ENCODE measurements at places on chromosomes 12 and 14. TPM values are rescaled to one million over a fixed set of nuclear protein-coding genes. Genes with fewer than 3 reads are reported as not detected.

MYF5 gene
- total RNA-seq, result not detected

MEG3 gene
- total RNA-seq, result 95.0 TPM

ACSS3 gene
- 32.9 TPM for total RNA-seq

VPS33A gene
- total RNA-seq, result 18.2 TPM

ACSM4 gene
- not detected for total RNA-seq

SCN8A gene
- total RNA-seq, result 12.8 TPM

PRR13 gene
- total RNA-seq, result 48.1 TPM

AKAP6 gene
- total RNA-seq, result 10.9 TPM

C14orf93 gene
- 10.5 TPM for total RNA-seq

BRMS1L gene
- 3.9 TPM for total RNA-seq

RNF212B gene
- total RNA-seq, result not detected

SLC25A21 gene
- 0.50 TPM for total RNA-seq

KRT83 gene
- total RNA-seq, result not detected

SERPINA1 gene
- under 0.01 TPM for total RNA-seq
